Lung microvascular endothelial cell (primary cell): ENCODE measurements at places on chromosomes 7 and 10. TPM values are rescaled to one million over a fixed set of nuclear protein-coding genes. Genes with fewer than 3 reads are reported as not detected.

TCAF2 gene
- total RNA-seq = 3.0 and 4.8 TPM in 2 replicates

PALD1 gene
- 112 and 120 TPM in 2 replicates for total RNA-seq

TCF7L2 gene
- 1.3 and 1.8 TPM in 2 replicates for total RNA-seq

R3HCC1L gene
- total RNA-seq = 7.9 and 8.7 TPM in 2 replicates

LIPN gene
- not detected in 2 replicates for total RNA-seq
